ENCODE measurements at places on chromosomes 2 and 18.

DNA sequence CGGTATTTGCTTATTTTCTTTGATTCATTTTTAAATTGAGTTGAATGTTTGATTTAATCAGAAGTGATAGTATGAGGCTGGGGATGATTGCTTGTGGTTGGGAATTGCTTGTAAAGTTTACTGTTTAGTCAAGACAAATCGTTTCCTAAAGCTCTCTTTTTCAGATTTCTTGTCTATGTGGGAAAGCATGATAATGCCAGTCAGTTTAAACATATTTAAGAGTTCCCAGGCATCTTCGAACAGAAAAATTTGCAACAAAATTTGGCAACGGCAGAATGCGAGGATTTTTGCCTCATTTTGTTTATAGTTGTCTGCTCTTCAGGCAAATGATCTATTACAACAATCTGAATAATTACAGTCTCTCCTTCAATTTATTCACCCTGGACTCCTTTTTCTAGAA, 22.5 kb downstream of the EPAS1 start:
- no peak for DNase-seq

GRCh38 chr2:11491348-11491933, 25.5 kb upstream of the E2F6 start:
- no peak for DNase-seq

DNA sequence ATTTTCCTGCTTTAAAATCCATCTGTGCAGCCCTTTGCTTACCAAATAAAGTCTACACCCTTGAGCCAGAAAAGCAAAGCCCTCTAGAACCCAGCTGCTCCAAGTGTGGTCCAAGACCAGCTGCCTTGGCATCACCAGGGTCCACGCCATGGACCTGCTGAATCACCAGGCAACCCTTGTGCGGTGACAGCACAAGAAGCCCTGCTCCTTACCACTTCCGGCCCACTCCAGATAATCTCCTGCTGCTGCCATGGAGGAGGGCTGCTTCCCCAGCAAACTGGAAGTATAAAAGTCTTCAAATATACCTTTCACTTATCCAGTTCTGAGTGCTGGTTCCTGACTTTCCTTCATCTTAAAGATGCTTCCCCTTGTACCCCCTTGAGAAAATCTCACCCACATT, 106.0 kb upstream of the PKDCC start:
- DNase-seq, result no peak

- DNase-seq, result no peak
Observed at GRCh38 chr18:31679133-31679742, 5.1 kb downstream of the B4GALT6 start.

GRCh38 chr2:151946899-151947812, 118.9 kb upstream of the ARL5A start:
- peak; percentile 28 for DNase-seq

DNA sequence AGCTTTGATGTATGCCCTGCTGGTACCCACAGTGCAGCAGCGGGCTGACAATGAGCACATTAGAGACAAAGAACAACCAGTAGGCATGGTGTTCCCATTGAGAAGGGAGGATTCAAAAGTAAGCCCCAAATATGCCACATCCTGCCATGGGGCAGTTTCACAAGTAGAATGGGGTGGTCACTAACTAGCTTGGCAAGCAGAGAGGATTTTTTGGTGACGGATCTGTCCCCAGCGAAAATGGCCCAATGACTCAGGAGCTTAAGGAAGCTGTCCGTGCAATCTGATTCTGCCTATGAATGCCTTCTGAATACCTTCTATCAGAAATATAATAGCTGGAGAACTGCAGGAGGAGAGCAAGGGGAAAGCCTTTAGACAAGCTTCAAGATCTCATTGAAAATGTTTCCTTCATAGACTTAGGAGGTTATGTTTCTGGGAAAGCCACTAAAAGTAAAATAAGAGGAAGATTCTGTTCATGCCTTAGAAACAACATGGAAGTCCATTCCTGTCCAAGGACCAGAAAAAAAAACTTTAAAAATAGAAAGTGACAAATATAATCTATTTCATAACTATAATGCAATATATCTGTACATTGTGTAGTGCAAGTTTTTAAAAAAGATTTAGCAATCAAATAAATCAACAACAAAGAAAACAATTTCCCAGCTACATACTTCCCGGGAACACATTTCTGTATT, 117.5 kb upstream of the SLC14A2 start:
- DNase-seq, result no peak

DNA sequence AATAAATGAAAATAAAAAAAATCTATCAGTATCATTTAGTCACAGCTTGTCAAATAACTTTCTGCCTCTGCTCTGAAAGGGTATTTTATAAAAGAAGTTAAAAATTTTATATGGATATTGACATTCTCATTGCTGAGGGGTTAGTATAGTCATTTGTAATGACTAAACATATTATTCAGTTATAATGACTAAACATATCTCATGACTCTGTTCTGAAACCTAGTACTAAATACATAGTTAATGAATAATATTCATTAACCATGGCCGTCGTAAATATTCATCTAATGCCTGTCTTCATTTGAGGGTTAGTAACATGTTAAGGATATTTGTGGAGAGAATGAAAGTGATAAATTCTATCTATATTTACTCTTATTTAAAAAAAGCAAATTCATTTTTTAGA, 69.1 kb upstream of the MAP4K3 start:
- no peak for DNase-seq

DNA sequence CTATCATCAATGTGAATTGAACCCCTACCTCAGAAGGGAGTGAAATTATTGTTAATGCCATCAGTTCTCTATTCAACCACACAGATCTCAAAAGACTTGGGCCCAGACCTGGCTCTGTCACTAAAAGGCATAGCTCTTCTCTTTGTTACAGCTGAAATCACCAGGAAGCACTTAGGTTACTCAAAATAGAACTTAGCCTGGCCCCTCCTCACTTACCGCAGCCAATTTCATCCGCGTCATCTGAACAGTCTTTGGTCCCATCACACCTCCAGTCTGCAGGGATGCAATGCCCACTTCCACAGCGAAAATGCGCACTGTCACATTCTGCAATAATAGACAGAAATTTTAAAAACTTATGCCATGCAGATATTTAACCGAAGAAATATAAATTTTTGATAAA, 41.8 kb downstream of the LRP2 start:
- DNase-seq, result no peak

- DNase-seq, result no peak
Observed at GRCh38 chr2:106096299-106097037, 97.6 kb downstream of the UXS1 start.

DNA sequence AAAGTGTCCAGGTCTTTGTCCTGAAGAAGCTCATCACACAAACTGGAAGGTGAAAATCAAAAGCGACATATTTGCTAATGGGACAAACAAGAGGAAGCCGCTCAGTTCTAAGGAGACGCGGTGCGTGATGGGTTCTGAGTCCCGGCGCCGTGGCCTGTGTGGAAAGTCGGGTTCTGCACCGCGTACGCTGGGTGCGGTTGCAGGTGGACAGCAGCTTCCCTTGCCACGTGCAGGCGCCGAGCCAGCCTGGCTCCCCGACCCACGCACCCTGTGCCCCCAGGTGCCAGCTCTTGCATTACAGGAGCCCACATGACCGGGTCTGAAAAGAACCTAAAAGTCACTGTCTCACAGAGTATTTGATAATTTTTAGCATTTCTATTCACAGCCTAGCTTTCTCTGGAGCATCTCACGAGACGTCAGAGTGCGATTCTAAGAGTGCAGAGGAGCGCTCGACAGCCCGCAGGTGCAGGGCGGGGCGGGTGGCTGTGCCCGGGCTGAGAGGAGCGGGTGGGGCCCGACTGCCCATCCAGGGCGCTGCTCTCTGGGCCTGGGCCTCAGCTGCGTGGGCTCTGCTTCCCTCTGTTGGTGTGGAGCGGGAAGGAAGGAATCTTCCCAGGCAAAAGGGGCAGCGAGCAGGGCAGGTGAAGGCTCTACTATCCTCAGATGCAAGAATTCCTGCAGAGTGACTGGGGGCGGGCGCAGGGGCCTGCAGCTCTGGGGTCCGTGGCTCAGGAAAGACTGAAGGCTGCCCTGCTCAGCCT, 39.4 kb downstream of the MYT1L start:
- no peak for DNase-seq

DNA sequence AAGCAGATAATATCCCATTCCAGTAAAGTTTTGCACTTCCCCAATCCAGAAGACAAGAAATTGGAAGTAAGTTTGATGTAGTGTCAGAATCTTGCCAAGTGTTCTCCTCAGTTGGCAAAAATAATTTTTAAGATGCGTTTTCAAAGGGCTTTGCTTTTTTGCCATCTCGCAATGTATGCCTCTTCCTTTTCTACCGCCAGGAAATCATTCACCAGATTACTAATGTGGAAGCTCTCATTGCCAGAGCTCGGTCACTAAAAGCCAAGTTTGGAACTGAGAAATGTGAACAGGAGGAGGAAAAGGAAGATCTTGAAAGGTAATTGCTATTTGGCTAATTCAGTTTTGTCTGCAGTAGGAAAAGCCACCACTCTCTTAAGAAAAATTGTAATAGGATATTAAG, 110.7 kb downstream of the RAB3GAP1 start:
- no peak for DNase-seq

- DNase-seq, result no peak
Observed at GRCh38 chr2:120699292-120699691, 36.4 kb upstream of the GLI2 start.

DNA sequence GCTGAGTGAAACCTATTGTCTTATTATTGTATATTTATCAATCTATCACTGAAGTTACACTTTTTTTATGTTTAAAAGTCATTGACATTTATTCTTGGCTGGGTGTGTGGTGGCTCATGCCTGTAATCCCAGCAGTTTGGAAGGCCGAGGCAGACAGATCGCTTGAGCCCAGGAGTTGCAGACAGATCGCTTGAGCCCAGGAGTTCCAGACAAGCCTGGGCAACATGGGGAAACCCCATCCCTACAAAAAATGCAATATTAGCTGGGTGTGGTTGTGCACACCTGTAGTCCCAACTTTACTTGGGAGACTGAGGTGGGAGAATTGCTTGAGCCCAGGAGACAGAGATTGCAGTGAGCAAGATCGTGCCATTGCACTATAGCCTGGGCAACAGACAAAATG, 97.8 kb downstream of the EPC2 start:
- no peak for DNase-seq

- DNase-seq, result no peak
Observed at GRCh38 chr2:59191781-59192180, 950.7 kb upstream of the FANCL start.

DNA sequence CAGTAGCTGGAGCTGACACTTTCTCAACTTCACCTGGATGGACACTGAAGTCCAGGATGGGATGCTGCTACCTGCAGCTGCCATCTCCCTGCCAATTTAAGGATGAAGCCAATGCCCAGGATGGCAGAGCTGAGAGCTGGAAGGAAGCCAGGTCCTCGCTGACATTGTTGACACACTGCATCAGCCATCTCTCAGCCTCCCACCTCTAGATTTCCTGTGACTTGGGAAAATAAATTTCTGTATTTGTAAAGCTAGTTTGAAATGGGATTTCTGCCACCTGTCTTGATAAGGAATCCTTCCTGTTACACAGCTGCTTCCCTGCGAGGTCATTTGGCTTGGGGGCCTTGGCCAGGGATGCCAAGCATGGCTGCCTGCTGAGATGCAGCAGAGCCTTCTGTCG, 43.5 kb downstream of the KCTD1 start:
- DNase-seq, result no peak

DNA sequence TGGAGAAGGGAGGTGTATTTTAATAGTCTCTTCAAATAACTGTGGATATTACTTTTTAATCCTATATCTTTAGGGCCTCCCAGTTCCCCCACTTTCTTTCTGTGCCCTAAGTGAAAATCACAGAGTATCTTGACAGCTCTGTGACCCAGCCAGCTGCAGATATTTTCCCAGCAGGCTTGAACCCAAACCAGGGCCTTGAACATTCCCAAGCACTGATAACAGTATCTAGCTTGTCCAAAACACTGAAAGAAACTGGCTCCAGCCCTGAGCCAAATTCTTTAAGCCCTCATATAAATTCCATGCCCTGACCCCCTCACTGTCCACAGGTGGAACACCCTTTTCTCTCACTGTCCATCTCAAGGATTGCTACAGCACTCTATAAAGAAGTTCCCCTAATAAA, 388.1 kb upstream of the CHAC2 start:
- no peak for DNase-seq

GRCh38 chr2:107013884-107014283, 127.9 kb upstream of the ST6GAL2 start:
- DNase-seq, result no peak

DNA sequence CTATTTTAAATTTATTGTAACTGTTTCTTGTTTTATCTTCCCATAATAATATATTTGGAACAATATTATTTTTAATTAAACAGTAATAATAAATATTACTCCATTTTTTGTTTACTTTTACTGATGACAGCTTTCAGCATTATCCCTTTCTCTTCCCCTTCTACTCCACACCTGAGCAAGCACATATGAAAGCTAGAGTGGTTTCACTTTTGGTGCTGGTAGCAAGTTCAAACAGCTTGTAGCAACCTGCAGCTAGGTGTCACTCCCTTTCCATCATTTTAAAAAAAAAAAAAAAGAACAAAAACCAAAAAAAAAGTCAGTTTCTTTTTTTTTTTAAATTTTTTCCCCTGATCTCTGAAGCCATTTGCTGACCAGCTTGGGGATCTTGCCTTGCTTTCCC, 801.8 kb downstream of the CCDC85A start:
- DNase-seq, result no peak
